ENCODE measurements at places on chromosomes 5 and 9.
A peak's percentile ranks its signal among the peaks of the same experiment; 100 is the strongest.

- DNase-seq = no peak
Measured at GRCh38 chr9:102550266-102550665, 444.9 kb upstream of the CYLC2 start.

- peak; percentile 86 for DNase-seq
Measured at GRCh38 chr9:93450945-93451815, at the start of gene FAM120A. Gene FAM120A, plus strand, starts transcription at chr9:93451685. Its CDS starts 231 bp downstream, at chr9:93451916.

DNA sequence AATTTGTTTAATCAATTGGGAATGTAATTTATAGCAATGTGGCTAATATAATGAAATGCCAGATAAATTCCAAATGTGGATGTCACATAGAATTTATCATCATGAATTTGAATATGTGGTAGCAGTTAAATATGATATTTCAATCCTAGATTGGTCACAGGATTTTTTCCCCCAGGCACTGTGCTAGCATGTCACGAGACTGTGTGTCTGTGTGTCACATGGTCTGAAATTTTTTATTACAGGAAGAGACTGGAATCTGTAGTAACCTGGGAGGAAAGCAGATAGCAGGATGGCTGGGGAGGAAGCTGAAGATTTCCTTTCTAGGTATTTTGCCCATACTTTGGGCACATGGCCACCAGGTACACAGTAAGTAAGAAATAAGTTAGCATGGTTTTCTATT is 35.4 kb upstream of the MSH3 start:
- DNase-seq = no peak

GRCh38 chr5:130571076-130571475 is 594.0 kb downstream of the HINT1 start:
- no peak for DNase-seq

- DNase-seq = no peak
Measured at GRCh38 chr5:129120158-129120581, 25.6 kb downstream of the ISOC1 start.

- DNase-seq = no peak
Measured at GRCh38 chr5:108266242-108266641, 115.7 kb downstream of the FBXL17 start.

- DNase-seq = no peak
Measured at GRCh38 chr5:151562019-151562707, 29.0 kb downstream of the FAT2 start.

- DNase-seq = no peak
Measured at GRCh38 chr9:107020040-107020530, 157.1 kb downstream of the ZNF462 start.

- DNase-seq = no peak
Measured at GRCh38 chr5:1156754-1157460, 44.5 kb upstream of the SLC6A19 start.

GRCh38 chr5:95487880-95488279 is 66.9 kb downstream of the SKIC3 start:
- DNase-seq = no peak

DNA sequence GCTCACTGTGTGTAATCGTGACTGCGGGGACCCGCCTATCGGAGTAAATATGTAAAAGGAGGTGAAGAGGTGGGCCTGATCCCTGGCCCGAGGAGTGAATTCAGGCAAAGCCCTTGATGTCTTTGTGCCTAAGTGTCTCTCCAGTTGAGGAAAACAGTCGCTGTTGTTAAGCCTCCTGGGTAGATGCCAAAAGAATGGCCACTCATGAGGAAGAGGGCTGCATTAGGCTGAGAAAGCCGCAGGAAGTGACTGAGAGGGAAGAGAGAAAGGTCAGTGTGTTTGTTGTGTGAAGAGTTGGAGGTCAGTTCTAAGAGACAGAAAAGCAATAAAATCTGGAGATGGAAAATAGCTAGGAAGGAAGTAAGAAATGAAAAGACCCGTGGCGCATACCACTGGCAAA is 35.8 kb upstream of the PIP5K1B start:
- DNase-seq = no peak

DNA sequence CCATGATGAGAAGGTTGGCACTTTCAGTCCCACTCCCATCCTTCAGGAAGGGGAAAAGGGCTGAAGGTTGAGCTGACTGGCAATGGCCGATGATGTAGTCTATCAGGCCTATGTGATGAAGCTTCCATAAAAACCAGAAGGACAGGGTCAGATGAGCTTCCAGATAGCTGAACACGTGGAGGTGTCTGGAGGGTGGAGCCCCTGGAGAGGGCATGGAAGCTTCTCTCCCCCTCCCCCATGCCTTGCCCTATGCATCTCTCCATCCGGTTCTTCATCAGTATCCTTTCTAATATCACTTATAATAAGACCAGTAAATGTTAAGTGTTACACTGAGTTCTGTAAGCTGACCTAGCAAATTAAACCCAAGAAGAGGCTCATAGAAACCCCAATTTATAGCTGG is 32.6 kb upstream of the SMU1 start:
- peak; percentile 33 for DNase-seq

DNA sequence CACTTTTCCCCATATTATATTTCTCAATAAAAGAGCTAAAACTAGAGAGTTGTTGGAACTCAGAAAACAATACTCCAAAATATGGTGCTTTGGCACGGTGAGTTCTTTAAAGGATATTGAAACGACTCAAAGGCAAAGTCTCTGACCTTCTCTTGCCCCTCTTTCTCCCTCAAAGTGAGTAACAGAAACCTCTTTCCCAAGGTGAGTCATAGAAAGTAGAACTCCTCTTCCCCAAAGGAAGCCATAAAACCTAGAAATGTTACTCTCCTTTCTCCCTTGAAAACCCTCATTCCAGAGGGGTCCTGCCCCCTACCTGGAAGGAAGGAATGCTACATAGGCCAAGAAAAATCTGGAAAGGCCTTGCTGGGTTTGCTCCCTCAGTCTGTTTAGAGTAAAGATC is 47.5 kb downstream of the RAPGEF6 start:
- DNase-seq = no peak

GRCh38 chr5:39176759-39177630 is 42.4 kb downstream of the FYB1 start:
- DNase-seq = no peak

DNA sequence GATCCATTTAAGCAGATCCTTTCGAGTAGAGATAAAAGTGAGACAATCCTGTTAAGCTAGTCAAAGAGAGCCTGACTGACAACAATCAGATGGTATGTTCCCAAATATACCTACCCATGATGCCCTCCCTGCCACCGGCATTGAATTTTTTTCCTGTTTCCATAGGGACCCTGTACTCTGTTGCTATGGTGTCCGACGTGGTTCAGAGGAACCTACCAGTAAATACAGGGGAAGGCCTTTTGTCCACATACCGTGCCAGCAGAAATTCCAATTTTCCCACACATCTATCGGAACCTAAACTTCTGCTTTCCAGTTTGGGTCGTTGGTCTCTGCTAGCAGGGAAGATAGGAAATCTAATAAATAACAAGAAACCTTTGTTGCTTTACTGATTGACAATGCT is 64.7 kb downstream of the MEGF10 start:
- DNase-seq = no peak

GRCh38 chr9:26725573-26725972 is 167.0 kb downstream of the CAAP1 start:
- no peak for DNase-seq

DNA sequence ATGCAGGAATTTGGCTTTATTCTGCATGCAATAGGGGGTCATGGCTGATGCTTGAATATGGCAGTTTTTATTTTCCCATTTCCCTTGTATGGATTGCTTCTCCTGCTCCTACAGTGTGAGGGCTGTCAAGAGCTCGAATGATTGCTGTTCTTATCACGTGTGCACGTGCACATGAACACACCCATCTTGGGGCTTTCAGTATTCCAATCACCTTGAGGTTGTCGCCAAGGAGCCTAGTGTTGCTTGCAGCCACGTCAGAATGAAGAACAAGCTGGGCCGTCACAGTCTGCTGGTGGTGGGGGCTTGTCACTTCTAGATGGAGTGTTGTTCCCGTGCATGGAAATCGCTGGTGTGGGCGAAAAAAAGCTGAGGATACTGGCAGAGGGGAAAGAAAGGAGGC is 219.4 kb upstream of the GLRA1 start:
- DNase-seq = no peak

DNA sequence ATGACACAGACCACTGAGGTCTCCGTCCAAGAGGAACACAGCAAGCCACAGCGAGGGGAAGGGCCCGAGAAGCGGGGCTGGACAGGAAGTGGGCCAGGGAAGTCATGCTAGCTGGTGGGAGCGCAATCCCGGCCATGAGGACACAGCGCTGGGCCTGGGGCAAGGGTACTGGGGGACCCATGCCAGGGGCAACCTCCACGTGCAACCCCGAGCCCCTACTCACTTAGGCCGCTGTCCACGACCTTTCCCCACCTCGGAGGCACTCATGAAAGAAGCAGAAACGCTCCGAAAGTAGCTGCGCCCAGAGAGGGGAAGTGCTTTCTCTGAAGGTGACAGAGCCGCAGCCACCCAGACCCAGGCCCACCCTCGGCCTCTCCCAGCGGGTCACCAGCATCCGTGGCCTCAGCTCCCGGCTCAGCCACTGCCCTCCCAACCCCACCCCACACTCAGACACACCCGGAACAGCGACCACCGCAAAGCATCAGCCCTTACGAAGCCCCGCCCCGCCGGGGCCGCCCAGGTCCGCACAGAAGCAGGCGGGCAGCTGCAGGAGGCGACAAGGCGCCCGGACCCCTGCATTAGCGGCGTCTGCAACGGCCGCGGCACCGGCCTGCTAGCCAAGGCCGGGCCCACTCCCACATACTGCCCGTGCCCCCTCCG is 782 bp downstream of the BICD2 start:
- peak; percentile 73 for DNase-seq

- DNase-seq = peak; percentile 75
Measured at GRCh38 chr9:127897193-127897692, 2.2 kb downstream of the ST6GALNAC6 start.

GRCh38 chr5:171633776-171634470 is 151.7 kb upstream of the SMIM23 start:
- no peak for DNase-seq

DNA sequence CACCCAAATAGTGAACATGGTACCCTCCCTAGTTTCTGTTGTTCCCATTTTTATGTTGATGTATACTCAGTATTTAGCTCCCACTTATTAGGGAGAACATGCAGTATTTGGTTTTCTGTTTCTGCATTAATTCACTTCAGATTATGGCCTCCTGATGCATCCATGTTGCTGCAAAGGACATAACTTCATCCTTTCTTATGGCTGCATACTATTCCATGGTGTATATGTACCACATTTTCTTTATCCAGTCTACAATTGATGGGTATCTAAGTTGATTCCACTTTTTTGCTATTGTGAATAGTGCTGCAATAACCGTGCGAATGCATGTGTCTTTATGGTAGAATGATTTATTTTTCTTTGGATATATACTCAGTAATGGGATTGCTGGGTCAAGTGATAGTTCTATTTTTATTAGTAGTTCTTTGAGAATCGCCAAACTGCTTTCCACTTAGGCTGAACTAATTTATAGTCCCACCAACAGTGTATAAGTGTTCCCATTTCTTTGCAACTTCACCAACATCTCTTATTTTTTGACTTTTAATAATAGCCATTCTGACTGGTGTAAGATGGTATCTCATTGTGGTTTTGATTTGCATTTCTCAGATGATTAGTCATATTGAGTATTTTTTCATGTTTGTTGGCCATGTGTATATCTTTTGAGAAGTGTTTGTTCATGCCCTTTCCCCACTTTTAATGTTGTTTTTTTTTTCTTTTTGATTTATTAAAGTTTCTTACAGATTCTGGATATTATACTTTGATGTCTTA is 79.6 kb downstream of the SMIM15 start:
- DNase-seq = no peak

DNA sequence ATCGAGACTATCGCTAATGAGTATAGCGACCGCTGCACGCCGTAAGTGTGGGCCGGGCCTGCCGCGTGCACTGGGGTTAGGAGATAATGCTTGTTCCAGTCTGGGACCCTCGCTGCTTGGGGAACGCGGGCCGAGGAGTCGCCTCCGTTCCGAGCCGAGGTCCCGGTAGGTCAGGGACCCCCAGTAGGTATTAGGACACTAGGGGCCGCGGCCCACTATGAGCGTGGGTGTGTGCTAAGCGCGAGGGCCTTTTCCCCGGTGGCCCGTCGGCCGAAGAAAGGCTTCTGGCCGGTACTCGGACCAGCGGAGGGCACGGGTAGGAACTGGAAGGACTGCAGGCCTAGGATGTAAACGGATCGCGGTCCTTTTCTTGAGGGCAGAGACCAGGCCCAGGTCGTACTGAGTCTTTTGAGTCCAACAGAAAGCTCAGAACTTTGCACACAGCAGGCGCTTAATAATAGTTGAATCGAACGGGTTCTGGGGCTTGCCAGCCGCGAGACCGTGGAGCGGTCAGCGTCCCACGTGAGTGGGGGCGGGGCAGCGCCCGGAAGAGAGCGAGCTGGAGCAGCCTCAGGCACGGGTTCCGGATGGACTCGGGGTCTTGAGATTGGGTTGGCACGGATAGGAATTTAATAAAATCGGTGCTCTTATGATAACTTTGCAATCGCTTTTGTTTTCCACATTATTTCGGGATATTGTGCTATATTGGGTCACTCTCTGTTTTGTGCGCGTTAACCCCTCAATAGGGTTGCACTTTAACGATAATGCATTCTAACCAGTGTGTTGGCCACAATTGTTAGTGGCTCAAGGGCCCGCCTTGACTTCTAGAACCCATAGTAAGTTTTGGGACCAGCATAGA is 733 bp downstream of the HSPA4 start:
- peak; percentile 80 for DNase-seq

DNA sequence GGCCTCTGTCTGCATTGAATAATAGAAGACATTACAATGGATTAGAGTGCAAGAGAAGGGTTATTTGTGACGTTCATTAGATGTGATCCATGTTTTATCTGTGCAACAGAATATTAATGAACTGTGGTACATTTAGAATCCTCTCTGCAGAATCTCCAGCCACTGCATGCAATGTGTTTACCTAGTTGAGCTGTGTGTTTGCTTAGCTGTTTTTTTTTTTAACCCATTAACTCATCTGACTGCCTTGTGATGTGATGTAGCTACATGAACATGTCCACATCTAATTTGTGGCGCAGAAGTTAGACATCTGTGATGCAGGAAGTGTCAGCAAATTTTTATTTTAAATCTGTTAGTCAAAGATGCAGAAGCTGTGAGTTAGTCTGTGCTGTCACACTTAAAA is 236.9 kb downstream of the CD180 start:
- no peak for DNase-seq

DNA sequence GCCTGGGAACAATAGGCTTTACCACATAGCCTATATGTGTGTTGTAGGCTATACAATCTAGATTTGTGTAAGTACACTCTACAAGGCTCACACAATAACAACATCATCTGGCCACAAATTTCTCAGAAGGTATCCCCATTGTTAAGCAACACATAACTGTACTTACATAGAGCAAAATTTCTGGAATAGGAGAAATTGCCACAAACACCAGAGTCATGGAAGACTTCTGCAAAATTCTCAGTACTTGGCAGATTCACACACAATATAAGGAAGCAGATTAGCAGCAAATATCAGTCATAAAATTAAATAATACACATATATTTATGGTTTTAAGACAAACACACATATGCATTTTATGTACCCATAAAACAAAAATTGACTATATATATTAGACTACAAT is 16.4 kb downstream of the GNAQ start:
- no peak for DNase-seq

- no peak for DNase-seq
Measured at GRCh38 chr5:154478752-154479159, 729 bp upstream of the HAND1 start.

Measured in activated CD8-positive, alpha-beta memory T cell treated with anti-CD3 and anti-CD28 coated beads for 24 hours (primary cell).